Lower lobe of right lung (tissue), 2 donors: ENCODE measurements at places on chromosomes 3 and 15. TPM values are rescaled to one million over a fixed set of nuclear protein-coding genes. Genes with fewer than 3 reads are reported as not detected.

Gene EXD1
- total RNA-seq, result not detected

GRCh38 chr3:49421890-49422378 lies 339 bp downstream of the AMT start:
- no peak for DNase-seq

- no peak for DNase-seq
Measured at GRCh38 chr3:14441920-14442300, 39.5 kb downstream of the SLC6A6 start.

Gene SAMMSON
- total RNA-seq, result not detected

DNA sequence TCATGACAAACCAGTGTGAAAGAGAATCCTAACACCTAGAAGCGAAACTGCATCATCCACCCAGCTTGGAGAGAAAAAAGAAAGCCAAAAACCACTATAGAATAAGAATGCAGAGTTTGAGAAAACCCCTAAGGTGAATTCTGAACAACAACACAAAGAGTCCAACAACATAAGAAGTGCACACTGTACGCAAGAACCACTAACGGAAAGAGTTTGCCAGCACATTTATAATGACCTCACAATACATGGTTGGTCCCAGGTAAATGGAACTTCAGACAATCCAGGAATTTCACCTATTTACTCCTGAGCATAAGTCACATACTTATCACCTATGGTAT lies 128.3 kb upstream of the BHLHE40 start:
- DNase-seq, result no peak

- DNase-seq, result no peak
Measured at GRCh38 chr3:3998140-3998922, 199.1 kb downstream of the LRRN1 start.

Gene C3orf20
- total RNA-seq, result not detected

DNA sequence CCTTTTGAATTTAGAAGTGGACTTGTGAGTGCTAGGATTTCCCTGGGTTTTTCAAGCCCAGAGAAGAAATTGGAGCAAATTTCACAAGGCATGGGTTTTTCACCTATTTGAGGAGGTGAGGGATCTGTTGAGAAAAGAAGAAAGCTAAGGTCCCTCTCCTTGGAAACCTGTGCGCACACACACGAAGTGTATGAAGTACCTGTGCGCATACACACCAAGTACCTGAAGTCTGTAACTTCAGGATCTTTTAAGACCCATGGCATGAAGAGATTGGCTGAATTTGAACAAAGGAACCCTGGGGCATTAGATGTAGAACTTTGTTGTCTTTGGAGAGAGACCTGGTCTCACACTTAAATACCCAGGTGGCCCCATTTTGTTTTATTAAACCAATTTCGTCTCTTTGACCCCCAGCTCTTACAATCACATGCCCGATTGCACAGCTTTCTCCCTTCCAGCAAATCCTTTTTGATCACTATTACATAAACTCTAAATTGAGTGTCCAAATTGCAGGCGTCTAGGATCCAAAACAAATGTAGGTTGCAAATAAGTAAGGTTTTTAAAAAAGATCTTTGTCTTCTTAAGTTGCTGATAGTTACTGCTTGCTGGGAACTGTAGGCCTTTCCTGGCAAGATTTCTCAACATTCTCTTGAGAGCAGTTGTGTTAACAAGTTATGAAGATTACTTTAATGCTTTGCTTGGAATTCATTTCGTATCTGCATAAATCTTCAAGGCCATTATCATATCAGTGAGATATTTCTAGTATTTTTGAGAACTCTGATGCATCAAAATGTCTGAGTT lies 64.3 kb downstream of the CMTM8 start:
- no peak for DNase-seq

Gene GABRA5
- total RNA-seq, result not detected

DNA sequence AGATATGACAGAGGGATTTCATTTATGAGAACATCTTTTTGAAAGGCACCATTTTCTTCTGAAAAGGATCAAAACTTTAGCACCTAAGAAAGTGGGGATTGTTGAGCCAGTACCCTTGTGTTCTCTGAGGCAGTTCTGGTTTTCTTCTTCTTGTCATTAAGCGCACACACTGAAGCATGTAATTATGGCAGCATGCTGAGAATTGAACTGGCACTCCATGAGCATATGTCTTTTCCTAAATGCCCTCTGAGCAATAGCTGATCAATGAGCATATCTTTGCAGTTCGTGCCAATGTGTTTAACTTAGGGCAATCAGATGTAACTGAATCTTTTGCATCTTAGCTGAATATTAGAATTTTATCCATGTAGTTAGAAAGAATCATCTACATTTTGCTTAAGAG lies 53.9 kb upstream of the VGLL3 start:
- DNase-seq, result no peak

DNA sequence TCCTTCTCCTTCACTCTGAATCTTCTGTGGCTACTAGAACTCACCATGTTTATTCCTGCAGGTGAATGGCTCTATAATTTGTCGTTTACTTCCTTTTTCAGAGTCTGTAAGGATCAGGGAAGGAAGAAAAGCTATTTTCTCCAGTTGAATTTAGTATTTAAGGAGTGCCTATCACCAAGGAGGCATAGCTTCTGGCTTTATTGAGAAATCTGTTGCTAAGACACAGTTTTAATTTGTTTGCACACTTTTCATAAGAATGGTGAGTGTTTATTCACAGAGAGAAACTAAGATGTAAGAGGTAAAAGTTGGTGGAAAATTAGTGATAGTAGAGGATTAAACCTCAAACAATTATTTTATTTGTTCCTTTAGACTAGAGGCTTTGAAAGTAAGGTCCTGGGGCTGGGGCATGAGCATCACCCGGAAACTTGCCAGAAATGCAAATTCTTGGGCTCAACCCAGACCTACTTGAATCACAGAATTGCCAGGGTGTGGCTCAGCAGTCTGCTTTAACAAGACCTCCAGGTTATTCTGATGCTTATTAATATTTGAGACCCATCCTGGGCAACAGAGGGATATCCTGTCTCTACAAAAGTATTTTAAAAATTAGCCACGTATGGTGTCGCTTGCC lies 461.3 kb downstream of the AGBL1 start:
- no peak for DNase-seq

DNA sequence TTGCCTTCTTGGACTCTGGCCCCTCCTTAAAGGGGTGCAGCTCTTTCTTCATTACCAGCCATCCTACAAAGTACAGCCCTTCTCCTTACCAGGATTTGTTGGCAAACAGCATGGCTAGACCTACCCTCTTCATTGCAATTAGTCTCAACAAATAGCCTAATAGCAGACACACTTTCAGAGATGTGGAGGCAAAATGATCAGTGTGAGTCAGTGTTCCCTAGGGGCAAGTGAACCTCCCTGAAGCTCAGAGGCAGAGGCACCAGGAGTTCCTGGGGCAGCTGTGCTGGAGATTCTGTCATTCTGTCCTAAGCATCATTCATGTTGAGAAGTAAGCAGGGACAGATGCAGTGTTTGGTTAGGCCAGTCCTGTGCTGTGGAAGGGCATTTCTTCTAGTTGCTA lies 14.6 kb upstream of the MECOM start:
- DNase-seq, result no peak

- DNase-seq, result no peak
Measured at GRCh38 chr3:25130724-25131520, 297.1 kb upstream of the RARB start.

Gene SLC22A14
- not detected for total RNA-seq

DNA sequence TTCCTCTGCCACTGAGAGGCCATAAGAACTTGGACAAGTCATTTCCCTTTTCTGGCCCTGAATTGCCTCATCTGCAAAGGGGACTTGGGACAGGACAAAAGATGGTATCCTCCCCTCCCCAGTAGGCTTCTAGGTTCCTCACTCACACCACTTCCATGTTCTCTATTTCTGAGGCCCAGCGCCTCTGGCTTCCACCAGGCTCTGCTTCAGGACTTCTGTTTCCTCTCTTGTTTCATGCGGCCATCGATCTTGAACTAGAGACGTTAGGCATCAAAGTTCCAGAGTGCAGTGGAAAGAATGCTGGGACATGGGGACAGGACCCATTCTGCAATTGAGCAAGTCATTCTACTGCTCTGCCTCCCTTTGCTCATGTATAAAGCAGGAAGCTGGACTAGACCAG lies 1.7 kb downstream of the TM4SF4 start:
- no peak for DNase-seq

Gene LRRFIP2
- total RNA-seq, result 44.4 TPM

Gene CFAP20DC
- total RNA-seq, result 0.71 TPM

- no peak for DNase-seq
Measured at GRCh38 chr3:68681766-68682165, 250.6 kb downstream of the TAFA4 start.

- DNase-seq, result no peak
Measured at GRCh38 chr3:183008303-183008702, 28.0 kb upstream of the DCUN1D1 start.

Gene DCLK3
- total RNA-seq, result 0.12 TPM

DNA sequence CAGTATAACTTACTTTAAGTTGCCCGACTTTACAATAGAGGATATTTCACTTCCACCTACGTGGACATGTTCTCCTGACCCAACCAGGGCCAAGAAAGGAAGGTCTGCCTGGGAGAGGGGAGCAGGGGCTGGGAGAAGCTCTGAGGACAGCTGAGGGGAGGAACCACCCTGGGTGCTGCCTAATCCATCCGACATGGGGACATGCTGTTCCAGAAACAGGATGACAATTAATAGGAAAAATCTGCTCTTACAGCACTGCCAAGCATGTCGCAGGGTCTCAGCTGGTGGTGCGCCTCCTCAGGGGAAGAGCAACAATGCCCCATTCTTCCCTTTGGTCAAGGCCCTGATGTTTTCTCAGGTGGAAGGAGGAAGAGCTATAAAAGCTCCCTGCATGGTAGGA lies 132.3 kb downstream of the NTRK3 start:
- no peak for DNase-seq

Gene TIMP4
- total RNA-seq, result 5.2 TPM

DNA sequence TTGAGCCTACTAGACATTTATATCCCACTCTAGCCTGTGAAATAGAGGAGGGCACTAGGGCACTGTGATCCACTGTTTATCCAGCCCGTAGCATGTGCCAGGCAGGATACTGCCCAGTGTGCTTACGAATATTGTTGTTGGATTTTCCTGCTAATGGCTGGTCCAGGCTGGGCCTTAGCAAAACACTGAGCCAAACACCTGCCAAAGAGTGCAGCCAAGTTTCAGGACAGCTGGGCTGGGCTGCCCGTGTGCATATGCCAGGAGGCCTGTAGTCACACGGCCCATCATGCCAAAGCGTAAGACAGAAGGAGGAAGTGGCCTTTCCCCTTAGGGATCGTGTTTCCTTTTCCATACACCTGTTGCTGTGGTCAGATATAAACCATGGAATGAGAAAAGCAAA lies 54.5 kb upstream of the ABHD10 start:
- DNase-seq, result peak; percentile 50

DNA sequence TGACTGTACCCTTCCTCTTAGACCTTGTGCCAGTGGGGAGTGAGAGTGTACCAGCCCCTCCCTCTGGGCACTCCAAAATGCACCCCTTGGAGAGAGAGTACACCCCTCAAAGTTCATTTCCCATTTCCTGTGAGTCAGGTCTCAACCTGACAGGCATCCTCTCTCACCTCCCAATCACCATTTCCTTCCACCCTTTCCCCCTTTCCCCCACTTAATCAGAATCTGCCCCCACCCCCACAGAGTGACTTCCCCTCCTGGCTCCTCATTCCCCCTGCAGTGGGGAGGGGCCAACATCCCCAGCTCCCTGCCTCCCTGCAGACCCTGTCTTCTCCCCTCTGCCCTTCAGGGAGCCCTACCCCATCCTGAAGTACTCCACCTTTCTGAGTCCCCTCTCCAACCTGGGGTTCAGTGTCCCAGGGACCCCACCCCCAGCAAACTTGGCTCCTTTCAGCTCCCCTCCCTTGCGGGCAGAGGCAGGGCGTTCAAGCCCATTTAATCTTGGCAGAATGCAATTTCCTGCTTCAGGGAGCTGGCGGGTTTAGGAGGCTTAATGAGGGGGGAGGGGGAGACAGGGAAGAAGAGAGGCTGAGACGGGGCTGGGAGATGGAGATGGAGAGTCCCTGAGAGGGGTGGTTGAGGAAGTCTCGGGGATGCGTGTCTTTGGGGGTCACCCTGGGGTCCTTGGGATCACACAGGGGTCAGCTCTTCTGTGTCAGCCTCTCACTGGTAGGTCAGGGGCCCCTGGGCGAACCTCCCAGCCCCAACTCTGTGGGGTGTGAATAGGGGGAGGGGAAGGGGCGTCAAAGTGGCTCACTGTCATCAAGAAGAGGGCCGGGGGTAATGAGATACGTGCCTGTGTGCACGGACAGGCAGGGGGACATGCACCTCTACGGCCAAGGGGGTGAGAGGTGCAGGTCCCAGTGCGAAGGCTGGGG lies 16.6 kb upstream of the SEMA3F start:
- no peak for DNase-seq

DNA sequence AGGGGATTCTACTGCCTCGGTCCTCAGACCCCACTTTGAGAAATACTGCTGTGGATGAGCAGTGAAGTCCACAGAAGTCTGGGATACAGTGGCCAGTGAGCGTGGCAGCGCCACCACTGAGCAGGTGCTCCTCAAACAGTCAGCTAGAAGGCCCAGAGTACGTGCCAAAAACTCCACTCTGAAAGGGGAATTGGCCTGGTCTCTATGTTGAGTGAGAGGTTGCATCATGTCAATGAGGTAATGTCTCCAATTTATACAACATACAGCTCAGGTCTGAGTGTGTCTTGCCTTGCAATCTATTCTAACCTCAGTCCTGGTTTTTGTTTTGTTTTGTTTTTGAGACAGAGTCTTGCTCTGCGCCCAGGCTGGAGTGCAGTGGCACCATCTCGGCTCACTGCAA lies 53.3 kb upstream of the ETV5 start:
- peak; percentile 62 for DNase-seq

DNA sequence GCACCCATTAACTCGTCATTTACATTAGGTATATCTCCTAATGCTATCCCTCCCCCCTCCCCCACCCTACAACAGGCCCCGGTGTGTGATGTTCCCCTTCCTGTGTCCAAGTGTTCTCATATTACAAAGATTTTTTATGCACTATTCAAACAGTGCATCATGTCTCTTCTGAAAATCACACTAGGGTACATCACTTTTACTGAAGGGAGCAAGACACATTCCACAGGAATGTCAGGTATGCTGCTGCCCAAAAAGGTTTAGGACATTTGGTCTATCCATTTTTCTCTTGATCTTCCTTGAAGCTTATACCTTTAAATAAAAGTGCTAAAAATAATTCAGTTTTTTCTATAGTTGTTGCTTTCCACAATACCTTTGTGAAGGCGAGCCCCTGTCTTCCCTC lies 9.2 kb upstream of the EPHA3 start:
- no peak for DNase-seq

DNA sequence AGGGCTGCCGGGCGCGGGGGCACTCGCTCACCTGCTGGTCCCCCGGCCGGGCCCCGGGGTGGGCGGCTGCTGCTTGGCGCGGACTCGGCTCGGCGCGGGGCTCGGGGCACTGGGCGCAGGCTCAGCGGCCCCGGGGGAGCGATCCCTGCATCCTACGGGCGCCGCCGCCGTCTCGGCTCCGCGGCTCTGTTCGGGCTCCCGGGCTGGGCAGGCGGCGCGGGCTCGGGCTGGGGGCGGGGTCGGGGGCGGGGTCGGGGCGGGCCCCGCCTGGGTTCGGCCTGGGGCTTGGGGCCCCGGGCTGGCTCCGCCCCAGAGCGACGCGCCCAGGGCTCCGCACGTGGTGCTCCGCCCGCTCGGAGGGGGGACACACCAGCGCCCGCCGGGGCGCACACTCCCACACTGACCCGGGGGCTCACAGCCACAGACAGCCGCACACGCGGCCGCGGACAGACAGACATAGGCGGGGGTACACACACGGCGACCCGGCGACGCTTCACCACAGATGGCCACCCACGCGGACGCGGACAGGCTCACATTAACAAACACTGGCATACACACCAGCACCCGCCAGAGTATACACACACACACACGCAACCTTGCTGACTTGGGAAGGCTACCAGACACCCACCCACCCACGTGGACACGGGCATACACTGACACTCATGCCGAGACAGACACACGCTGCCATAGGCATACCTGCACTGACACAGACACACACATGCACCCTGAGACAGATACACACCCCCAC lies at the start of gene SCN5A:
TSS of gene SCN5A (minus strand) at position 188 of the 748 bp plus-strand sequence. CDS start 16,380 bp downstream, outside the sequence.
- peak; percentile 57 for DNase-seq
